ENCODE measurements at places on chromosomes 7 and 10. TPM values are rescaled to one million over a fixed set of nuclear protein-coding genes. Genes with fewer than 3 reads are reported as not detected.

- DNase-seq, result no peak
Observed at GRCh38 chr10:49080965-49081364, 34.4 kb downstream of the VSTM4 start.

- no peak for DNase-seq
Observed at GRCh38 chr7:134757938-134758337, 21.5 kb upstream of the CALD1 start.

DNA sequence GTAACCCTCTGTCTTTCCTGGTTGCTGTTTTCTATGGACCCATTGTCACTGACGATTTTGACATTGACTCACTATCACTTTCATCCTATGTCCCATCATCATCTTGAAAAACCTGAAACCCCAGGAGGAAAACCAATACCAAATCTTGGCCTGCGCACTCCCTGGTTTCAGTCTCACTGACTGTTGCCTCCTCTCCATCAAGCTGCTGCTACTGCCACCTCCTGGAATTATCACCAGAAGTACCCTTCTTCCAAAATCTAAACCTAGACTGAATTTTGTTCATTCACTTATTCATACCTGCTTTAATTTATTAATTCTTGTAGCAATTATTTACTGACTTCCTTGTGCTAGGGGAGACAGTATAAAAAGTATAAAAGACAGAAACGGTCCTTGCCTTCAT, 44.5 kb upstream of the ACBD5 start:
- DNase-seq, result no peak

The RNF133 gene
- total RNA-seq, result 0.80 TPM

The HOXA5 gene
- 22.6 TPM for total RNA-seq

The MYPN gene
- total RNA-seq, result not detected

- DNase-seq, result no peak
Observed at GRCh38 chr7:156833312-156833711, 59.7 kb downstream of the LMBR1 start.

The LIPF gene
- not detected for total RNA-seq

The NUTM2D gene
- 2.4 TPM for total RNA-seq

The CC2D2B gene
- total RNA-seq, result 2.9 TPM

- no peak for DNase-seq
Observed at GRCh38 chr7:135731-136645, 56.4 kb upstream of the FAM20C start.

DNA sequence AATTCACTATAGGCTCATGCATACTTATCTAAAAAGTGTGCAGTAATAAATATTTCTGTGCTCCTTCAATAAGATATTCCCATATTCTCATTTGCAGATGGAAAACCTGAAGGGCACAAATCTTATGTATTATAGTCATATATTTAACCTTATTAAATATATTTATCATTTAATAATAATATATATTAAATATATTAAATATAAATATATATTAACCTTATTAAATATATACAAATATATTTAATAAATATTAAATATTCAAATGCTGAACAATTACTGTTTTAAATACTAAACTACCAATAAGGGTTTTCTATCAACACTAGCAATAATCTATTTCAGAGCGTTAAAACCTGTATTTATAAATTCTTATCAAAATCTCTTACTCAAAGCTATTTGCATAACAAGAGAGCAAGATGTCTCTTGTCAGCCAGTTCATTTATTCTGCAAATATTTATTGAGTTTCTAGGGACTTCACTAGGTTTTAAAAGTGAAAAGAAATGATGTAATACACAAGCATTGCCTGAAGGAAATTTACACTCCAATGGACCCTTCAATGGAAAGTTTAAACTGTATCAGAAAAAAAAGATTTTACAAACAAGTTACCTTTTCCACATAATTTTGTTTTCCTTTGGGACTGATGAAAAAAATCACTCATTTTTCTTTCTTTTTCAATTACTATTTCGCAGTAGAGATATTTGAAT, 159.2 kb downstream of the AGMO start:
- no peak for DNase-seq

The TDRD1 gene
- 0.33 TPM for total RNA-seq

The EPDR1 gene
- total RNA-seq, result 8.2 TPM

DNA sequence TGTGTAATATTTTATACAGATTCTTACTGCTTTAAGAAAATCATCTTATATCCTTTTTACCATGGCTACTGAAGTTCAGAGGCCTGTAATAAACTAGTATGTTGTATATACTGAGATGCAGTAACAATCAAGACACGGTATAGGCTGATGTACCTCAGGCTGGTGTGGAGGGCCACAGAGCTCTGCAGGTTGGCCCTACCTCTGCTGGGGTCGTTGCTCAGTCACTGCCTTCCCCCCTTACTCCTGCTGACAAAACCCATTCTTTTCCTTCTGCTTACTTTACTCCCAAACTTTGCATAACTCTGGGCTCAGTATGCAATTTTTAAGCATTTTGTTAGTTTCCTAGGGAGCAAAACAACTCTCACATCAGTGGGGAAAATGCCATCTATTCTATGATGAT, 200.1 kb upstream of the FOXP2 start:
- no peak for DNase-seq

The OSBPL3 gene
- total RNA-seq, result 8.5 TPM

- DNase-seq, result no peak
Observed at GRCh38 chr10:114172776-114173602, 1.0 kb downstream of the CCDC186 start.

GRCh38 chr7:141646826-141647480, 55.0 kb downstream of the DENND11 start:
- no peak for DNase-seq

GRCh38 chr7:139034855-139035585, 822 bp downstream of the ZC3HAV1L start:
- DNase-seq, result no peak

DNA sequence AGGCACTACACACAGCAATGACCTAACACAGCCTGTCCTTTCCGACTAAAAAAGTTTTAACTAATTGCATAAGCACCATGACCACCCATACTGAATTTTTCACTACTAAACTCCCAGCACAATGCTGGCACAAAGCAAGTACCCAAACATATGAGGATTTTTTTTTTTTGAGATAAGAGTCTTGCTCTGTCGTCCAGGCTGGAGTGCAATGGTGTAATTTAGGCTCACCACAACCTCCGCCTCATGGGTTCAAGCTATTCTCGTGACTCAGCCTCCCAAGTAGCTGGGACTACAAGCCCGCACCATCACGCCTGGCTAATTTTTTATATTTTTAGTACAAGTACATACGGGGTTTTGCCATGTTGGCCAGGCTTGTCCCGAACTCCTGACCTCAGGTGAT, 5.1 kb downstream of the UBE2H start:
- no peak for DNase-seq

DNA sequence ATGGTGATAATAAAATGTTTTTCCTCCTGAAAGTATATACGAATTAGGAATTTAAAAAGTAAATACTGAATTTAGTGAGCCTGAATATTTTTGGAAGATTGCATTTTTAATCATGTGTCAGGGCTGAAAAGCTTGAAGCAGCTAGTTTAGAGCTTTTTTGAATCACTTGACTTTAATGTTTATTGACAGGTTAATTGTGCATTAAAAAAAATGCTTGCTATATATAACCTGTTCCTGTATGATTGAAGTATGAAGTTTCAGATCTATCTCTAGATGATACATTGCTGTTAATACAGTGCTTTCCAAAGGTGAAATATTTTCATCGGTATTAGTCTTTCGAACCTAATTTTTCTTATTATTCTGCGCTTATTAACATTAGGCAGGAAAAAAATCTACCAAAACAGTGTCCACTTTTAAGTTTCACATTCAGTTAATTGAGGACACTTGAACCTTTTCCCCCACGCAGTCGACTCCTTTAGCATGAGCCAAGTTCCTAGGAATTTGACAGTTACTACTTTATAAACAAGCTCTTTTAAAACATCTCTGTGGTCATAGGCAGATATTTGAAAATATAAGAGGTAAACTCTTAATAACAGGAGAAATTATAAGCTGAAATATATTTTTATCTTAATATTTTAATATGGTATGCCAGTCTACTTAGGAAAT, 187.1 kb downstream of the MLLT10 start:
- DNase-seq, result no peak

DNA sequence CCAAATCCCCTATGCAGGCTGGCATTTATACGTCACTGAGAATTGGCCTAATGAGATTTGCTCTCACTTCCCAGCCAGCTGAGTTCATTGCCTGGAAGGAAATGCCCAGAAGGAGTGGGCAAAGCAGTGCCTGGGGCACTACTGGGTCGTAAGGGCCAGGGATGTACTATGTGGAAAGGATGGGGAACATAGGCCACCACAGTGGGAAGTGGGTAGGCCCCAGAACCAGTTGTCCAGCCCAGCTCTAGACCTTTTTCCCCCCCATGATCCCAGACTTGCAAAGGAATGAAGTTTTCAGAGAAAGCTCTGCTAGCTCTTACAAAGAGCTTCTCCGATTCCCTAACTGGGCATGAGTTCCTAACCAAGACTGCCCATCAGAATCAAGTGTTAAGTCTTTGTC, 13.9 kb downstream of the TRPV5 start:
- DNase-seq, result no peak

The DENND2A gene
- total RNA-seq, result 6.9 TPM

The LRRD1 gene
- not detected for total RNA-seq

DNA sequence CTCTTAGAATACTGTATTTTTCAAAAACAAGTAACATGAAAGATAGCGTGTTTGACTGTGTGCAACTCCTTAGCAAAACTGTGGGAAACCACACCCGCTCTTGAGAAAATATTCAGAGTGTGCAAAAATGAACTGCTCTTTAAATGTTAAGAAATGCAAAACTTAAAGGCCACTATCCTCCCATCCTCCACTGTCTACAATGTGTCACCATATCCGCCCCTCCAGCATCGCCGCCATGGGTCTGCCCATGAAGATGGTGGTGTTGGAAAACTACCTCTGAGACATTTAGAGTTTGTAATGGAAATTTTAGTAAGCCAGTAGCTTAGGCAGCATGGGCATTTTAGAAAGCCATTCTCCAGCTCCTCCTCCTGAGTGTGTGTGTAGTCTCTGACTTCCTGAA, 20.1 kb upstream of the NMT2 start:
- DNase-seq, result no peak

The KNDC1 gene
- total RNA-seq, result 0.98 TPM

GRCh38 chr7:50312250-50313162, 8.0 kb downstream of the IKZF1 start:
- DNase-seq, result no peak

Data from breast epithelium (tissue), 4 donors.